ENCODE measurements at places on chromosomes 1 and 21. TPM values are rescaled to one million over a fixed set of nuclear protein-coding genes. Genes with fewer than 3 reads are reported as not detected.
A peak's percentile ranks its signal among the peaks of the same experiment; 100 is the strongest.

Gene SYT14
- total RNA-seq: 0.27 TPM

Gene NPL
- total RNA-seq: 2.3 TPM

Gene CRP
- not detected for total RNA-seq

DNA sequence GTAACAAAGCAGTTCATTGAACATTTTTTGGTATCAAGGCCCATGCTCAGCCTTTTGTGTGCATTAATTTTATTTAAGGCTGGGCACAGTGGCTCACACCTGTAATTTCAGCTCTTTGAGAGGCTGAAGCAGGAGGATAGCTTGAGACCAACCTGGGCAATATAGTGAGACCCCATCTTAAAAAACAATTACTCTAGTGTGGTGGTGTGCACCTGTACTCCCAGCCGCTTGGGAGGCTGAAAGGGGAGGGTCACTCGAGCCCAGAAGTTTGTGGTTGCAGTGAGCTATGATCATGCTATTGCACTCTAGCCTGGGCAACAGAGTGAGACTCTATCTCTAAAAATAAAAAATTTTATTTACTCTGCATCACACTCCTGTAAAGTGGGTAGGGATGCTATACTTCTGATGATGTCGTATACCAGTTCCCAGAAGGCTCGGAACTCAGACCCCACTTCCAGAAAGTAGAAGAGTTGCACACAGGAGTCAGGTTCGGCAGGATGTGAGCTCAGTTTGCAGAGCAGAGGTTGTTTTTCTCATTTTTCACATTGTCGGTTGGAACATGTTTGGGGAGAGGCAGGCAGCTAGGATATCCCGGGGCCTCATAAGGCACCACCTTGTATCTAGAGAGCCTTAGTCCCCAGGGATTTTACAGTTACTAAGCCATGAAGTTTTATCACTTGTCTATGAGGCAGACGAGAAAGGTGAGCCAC lies 144.6 kb downstream of the GALNT2 start:
- no peak for DNase-seq

DNA sequence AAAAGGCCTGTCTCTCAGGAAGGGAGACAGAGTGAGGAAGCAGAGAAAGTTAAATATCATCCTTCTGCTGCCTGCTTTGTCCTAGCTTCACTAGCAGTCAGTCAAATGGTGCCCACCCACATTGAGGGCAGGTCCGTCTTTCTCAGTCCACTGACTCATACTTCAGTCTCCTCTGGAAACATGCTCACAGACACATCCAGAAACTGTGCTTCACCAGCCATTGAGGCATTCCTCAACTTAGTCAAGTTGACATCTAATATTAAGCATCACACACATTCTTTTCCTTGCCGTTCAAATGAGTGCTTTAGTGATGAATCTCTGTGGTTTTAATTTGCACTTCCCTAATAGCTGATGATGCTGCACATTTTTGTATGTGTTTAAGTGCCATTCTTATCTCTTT lies 777.8 kb upstream of the PRMT6 start:
- DNase-seq: no peak

- no peak for DNase-seq
Observed at GRCh38 chr1:236865818-236866155, 70.7 kb downstream of the MTR start.

- DNase-seq: peak; percentile 89
Observed at GRCh38 chr1:2248127-2248826, 20.2 kb downstream of the SKI start.

GRCh38 chr21:43842742-43843141 lies 22.3 kb upstream of the AGPAT3 start:
- no peak for DNase-seq

GRCh38 chr1:1424707-1425106 lies 3.6 kb upstream of the ANKRD65 start:
- DNase-seq: no peak

GRCh38 chr1:2003541-2004131 lies at the start of gene CFAP74:
TSS of gene CFAP74 (minus strand) at chr1:2003786. CDS start at chr1:1990956, 12,830 bp downstream.
- no peak for DNase-seq

GRCh38 chr21:44927259-44927586 lies 6.5 kb upstream of the ITGB2 start:
- DNase-seq: no peak
